ENCODE measurements at places on chromosomes 16 and 17.

DNA sequence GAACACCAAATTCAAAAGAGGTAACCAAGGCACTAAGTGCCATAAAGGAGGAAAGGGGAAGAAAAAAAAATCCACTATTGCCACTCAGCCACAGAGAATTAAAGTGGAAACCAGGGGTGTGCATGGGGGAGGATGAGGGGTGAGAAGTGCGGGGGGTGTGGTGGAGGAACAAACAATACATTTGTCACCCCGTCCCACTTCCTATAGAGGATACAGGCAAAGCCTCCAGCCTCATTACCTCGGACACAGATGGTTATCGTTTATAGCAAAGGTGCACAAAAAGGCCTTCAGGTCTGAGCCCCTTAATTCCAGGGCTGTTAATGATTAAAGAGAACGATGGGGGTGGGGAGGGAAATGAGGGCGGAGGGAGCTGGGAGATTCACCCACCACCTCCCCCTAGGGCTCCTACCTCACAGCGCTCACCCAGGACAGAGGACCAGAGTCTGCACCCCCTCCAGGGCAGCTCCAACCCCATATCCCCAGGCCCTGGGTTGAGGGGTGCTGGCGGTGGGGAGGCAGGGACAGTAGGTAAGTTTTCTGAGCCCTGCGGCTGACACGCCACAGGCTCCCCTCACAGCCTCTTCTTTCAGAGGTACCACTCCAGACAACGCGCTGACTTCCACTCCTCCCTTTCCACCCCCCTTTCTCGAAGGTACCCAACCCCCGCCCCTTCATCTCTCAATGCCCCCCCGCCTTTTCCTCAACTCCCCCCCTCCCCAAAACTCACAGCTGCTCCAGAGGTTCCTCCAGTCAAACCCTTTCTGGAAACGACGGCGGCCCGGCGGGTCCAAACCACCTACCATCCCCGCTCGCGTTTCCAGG lies 470 bp downstream of the DCUN1D3 start:
- peak; percentile 60 for DNase-seq

DNA sequence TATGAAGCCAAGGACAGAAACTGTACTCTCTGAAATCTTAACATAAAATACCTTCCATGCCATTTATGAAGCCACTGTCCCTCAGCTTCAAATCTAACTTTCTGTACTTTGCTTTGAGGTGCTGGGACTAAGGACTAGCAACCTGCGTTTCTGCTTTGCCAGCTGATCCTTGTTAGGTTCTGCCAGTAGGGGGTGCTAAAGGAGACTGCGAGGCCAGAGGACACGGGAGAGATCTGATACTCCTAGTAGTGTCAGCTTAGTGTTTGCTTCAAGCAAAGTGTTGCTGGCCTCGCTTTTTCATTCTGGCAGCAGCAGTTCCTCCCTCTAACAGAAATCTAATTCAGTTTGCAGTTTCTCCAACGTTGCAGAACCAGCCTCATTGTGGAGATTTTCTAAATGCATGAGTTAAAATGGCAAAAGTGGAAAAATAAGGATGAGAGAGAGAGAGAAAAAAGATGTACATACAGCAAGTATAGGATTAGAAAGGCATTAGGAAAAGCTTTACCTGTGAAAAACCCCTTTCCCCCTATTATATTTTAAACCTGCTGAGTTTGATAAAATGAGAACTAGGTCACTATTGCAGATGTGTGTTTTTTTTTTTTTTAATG lies 297.5 kb downstream of the CA10 start:
- peak; percentile 55 for DNase-seq

GRCh38 chr17:18031955-18032354 lies 7.0 kb downstream of the ATPAF2 start:
- no peak for DNase-seq

DNA sequence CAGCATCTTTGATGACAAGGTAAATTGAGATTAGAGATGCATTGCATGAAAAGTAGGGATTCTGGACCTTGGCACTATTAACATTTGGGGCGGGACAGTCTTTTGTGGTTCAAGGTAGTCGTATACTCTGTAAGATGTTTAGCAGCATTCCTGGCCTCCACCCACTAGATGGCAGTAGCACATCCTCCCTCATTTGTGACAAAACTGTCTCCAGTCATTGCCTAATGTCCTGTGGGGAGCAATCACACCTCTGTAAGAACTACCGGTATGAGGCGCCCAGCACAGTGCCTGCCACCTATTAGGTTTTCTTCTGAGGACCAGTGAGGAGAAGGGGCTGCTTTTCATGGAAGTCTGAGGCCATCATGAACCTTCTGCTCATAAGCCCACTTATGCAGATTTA lies 180.8 kb downstream of the RBFOX1 start:
- DNase-seq, result no peak

DNA sequence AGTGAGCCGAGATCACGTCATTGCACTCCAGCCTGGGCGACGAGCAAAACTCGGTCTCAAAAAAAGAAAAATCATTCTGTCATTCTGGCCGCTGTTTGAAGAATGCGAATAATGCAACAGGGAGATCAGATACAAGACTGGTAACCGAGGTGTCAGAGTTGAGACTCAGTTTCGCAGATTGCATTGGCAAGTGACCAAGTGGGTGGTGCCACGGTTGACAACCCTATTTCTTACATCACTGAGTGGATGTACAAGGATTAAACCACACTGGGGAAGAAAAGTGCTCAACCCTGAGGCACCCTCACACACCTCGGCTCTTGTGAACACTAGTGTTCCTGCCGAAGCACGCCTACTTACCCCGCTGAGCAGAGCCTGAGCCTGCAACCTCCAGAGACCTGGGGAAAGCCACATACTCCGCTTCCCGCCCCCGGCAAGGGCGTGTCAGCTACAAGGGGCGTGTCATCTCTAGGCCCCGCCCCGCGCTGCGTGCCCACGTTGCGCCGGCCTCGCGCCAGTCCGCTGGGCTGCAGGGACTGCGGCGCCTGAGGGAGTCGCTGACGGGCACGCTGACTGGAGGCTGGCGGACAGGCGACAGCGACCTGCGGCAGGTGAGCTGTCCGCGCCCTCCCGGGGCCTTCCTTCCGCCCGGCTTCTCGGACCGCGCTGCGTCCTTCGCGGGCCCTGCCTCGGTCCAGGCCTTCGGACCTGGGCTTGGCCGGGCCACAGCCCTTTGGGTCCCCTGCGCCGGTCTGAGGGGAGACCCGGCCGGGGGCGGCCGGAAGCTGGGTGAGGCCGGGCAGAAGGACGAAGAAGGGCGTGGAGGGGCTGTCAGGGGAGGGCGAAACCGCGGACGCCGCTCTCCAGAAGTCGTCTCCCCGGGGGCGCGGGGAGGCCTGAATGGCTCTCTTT lies at the start of gene HMOX2:
TSS of gene HMOX2 (plus strand) at position 519 of the 909 bp plus-strand sequence. CDS start 29,127 bp downstream, outside the sequence.
- peak; percentile 97 for DNase-seq

- no peak for DNase-seq
Observed at GRCh38 chr17:9177212-9177611, 155.9 kb downstream of the NTN1 start.

- DNase-seq, result no peak
Observed at GRCh38 chr16:71904239-71904638, 8.9 kb downstream of the IST1 start.

GRCh38 chr17:3827124-3827773 lies 18.8 kb downstream of the NCBP3 start:
- DNase-seq, result peak; percentile 76

DNA sequence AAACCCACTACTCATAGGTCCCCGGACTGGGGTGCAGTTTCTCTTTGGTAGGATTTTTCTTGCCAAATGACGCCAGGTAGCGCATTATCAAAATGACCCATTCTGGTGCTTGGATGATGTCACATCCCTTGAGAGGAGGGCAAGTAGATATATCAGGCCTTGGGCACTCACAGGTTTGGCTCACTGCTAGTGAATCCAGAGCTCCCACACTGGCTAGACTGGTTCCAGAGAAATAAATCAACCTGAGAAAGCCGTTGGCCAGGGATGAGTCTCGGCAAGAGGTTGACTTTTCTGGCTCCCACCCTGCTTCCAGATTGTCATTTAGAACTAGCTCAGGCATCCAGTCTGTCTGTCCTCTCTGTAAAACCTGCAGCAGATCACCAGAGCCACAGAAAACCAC lies 188.4 kb upstream of the MAF start:
- no peak for DNase-seq

DNA sequence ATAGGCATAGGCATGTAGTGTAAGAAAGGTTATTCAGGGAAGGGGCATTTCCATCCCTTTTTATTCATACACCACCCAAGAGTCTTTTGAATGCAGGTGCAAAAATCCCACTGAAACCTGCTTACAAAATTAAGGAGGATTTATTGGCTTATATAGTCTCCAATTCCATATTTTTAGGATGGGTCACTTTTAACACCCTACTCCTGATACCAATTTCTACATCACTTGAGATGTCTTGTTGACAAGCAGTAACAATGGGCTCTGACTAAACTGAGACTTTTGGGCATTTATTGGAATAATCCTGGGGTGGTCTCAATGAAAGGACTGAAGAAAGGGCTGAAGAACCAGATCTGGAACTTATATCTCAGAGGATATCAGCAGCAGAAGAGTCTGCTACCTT lies 18.9 kb upstream of the NKD1 start:
- no peak for DNase-seq

DNA sequence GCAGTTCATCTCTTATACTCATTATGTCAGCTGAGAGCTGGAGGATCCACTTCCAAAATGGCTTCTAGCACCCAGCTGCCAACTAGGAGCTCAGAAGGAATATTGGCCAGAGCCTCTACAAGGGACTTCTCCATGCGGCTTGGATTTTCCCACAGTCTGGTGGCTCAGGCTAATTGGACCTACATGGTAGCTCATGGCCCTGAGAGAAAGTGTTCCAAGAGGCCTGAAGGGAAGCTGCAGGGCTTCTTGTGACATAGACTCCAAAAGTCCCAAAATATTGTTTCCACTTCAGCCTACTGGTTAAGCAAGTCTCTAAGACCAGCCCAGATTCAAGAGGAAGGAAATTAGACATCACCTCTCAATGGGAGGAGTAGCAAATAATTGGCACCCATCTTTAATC lies 6.8 kb downstream of the NOG start:
- DNase-seq, result no peak

- no peak for DNase-seq
Observed at GRCh38 chr16:11162586-11163268, 93.3 kb downstream of the SOCS1 start.

GRCh38 chr17:80003969-80004368 lies 31.7 kb downstream of the TBC1D16 start:
- no peak for DNase-seq

- DNase-seq, result peak; percentile 29
Observed at GRCh38 chr17:34249061-34249460, 6.0 kb upstream of the CCL2 start.

DNA sequence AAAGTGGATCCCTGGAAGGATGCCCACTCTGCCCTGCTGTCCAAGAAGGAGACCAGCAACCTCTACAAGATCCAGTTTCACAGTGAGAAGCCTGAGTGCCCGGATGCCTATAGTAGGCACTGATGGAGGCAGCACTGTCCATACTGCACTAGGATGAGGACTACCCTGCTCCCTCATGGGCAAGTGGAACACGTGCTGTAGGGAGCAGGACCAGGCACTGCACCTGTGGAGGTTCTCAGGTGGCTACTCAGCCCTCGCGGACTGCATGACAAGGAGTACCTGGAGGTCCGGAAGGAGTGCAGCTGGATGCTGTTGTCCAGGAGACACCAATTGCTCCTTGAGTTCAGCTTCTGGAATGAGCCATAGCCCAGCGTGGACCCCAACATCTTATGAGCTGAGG lies 146.1 kb upstream of the NLRP1 start:
- DNase-seq, result no peak

DNA sequence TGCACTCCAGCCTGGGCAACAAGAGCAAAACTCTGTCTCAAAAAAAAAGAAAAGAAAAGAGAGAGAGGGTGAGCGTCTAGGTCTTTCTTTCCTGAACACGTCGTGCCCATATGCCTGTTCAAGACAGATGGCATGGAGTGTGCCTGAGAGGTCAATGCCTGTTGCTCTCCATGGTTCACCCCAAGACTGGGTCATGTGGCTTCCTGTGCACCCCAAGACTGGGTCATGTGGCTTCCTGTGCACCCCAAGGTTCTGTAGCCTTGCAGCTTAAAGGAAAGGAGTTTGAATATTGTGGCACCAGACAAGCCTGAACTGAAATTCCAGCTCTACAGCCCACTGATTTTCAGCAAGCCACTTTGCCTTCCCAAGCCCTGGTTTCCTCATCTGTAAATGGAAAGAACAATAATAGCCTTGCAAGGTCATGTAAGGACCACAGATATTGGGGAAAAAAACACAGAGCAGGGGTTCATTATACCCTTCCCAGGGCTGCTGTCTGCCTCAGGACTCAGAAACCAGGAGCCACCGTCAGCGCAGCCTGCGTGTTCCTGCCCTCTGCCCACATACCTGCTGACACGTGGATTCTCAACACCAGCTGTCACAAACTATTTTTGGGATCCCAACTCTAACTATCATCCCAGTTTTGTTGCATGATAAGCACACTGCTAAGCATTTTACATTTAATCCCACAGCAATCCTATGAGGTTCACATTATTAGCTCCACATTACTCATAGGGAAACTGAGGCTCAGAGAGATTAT lies 18.0 kb upstream of the NAGS start:
- DNase-seq, result no peak

DNA sequence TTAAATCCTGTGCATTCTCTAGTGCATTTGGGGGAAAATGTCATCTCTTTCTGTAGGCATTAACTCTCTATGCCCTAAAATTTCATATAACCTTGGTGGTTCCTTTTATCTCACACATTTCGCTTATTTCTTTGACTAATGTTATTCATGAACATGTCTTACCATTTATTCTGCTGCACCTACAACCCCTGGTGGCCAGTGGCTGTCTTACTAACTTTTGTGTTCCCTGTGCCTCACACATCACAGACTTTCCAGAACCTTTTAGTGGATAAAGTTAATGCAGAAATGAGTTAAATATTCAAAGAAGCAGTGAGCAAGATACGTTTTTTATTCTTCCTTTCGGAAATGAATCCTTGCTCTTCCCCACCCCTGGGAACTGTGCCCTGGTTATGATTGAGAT lies 111.9 kb downstream of the CDH13 start:
- DNase-seq, result no peak

DNA sequence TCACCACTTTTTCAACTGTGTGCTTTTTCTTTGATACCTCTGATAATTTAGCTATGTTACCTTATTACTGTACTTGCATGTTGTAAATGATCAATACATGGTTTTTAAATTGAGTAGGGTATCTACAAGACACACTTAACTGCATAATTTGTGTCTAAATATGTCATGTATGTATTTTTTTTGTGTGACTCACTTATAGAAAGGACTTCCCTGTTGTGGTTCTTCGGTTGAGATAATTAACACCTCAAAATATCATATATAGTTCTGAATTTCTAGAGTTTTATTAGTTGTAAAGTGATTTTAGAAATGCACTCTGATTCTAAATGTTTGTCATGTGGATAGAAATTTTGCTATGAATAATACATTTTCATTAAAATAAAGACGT lies 14.5 kb upstream of the KRT222 start:
- DNase-seq, result no peak

DNA sequence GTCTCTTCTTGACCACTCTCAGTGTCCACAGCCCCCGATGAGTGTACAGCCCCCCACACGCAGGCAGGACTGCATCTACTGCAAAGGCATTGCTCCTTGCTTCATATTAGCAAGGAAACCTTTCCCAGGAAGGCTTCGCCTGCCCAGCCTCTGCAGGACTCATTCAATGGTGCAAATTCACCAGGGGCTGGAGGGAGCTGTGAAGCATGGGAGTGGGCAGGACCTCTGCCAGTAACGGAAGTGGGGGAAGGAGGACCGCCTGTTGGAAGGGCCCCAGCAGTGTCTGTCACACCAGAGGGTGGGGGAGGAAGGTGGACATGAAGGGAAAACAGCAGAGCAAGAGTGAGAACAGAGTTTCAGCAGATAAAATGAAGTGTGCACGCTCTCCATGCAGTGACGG lies 2.5 kb downstream of the SPATA33 start:
- DNase-seq, result no peak

Measured in astrocyte of the hippocampus (primary cell).